ENCODE measurements at places on chromosomes 16 and 17.

DNA sequence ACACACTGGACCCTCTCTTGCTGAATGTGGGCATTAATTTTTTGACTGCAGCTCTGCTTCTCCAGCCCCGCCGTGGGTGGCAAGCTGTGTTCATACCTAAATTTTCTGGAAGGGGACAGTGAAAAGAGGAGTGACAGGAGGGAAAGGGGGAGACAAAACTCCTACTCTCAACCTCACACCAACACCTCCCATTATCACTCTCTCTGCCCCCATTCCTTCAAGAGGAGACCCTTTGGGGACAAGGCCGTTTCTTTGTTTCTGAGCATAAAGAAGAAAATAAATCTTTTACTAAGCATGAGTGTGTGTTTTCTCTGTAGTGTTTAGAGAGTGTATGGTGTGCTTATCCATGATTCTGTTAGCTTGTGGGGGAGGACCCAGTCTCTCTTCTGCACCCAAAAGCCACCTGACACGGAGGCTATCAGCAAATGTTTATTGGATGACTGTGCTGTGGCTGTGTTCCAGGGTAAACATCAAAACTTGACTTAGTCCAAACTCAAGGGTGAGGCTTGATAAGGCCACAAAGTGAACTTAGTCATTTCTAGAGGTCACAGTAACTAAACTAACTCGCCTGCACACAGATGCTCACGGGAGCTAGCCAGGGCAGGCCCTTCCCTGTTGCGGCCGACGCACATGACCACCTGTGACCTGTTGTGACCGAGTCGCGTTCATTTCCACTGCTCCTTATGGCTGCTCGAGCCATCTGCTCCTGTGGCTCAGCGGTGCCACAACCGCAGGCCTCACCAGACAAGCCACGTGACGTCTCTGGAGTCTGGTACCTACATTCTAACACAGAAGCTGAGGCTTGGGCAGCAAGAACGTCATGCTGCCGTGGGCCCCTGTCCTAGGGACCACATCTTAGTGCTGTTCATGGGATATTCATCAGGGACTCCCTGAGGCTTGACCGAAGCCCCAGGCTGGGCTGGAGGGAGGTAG is 9.8 kb upstream of the MED11 start:
- DNase-seq: no peak

DNA sequence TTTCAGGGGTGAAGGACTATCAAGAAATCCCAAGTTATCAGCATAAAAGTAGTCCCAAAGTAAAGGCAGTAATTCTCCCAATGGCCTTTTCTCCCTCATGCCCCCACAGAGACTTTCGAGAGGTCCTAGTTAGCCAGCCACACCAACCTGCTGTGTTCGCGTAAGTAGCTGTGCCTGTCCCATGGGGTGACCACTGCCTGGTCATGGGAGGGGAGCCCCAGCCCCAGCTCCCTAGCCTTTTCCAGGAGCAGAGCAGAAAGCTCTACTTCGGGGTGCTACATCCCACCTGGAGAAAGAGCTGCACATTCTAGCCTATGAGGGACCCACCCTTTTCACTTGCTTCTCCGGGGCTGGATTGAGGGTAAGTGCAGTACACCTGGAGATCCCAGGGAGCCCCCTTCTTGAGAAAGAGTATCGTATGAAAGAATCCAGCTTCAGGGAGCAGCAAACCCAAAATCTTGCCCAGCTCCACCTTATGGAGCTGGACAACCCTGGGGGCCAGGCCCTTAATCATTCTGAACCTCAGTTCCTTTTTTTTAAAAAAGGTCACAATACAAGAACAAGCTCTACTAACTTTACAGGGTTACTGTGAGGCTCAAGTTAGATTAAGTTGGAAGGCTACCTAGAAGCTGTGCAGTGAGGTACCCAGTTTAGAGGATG is 8.6 kb upstream of the SOST start:
- DNase-seq: no peak

GRCh38 chr16:5776876-5777275 is 679.3 kb upstream of the EEF2KMT start:
- DNase-seq: no peak

DNA sequence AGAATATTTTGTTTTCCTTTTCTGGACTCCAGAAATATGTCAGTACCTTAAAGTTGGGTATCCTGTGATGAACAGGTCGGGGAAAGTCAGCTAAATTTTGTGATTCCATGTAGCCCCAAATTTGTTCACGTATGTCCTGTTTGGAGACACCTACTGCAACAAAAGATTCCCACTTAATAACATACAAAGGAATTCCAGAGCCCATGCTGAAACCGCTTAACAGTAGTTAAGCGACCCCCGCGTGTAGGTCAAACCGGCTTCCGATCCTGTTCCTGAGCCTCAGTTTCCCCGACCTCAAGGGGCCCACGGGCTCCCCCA is 477 bp downstream of the MTHFSD start:
- DNase-seq: no peak

DNA sequence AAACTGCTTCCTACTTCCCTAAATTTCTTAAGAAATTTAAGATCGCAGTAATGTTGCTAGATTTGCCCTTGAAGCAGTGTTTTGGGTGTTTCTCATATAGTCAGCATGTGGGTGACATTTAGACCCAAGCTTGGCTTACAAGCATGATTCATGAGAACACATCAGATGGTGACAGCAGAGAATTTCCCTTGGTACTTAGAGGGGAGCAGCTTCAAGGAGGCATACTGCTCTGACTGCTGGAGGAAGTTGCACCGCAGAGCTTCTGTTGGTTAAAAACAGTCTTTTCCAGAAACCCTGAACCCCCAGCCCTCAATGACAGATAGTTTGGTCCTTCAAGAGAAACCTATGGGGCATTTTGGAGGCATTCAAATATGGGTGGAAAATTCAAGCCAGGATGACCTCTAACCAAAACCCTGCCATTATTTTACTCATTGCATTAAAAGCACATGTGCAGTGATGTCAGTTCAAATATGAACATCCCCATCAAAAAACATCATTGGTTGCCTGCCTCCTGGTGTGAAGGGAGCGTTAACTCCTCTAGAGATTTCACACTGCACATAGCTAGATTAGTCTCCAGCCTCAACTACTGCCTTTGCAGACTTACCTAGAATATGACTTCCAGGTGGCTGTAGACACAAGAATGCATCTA is 201.5 kb upstream of the CACNG5 start:
- no peak for DNase-seq

DNA sequence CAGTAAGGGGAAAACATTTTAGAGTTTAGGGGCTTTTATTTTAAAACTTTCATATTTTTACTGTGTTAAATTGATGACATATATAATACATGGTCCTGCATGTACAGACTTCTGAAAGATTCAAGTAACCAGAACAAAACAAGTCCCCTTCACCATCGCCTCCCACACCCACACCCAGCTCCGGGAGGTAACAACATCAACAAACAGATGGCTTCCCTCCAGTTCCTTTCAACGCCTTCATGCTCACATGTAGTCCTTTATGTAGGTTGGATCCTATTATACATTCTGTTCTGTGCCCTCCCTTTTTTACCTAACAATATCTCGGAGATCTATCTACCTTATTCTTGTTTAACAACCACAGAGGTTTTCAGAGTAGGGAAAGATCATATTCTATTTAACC is 30.5 kb downstream of the GINS3 start:
- no peak for DNase-seq

- no peak for DNase-seq
Measured at GRCh38 chr17:68782789-68783188, 172.4 kb downstream of the ABCA8 start.

DNA sequence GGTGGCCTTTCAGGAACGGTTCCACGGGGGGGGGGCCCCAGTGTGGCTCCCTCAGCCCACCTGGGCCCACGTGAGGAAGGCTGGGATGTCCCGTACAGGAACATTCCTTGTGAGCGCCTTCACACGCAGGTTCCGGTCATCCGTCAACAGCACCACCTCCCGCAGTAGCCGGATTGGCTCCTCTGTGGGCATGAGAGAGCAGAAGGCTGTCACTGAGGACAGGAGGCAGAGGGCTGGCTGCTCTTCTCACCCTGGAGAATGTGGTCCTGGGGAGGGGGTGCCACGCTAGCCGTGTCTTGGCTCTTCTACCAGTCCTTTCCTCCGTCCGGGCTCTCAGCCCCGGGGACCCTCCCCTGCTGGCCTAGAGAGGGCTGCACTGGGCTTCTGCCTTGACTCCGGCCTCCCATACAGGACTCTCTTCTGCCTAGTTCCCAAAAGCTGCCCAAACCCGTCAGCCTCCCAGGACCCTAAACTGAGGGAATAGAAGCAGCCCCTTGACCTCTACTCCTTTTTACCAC is 6.6 kb downstream of the HIC1 start:
- DNase-seq: no peak

- DNase-seq: no peak
Measured at GRCh38 chr17:34771891-34772290, 189.4 kb downstream of the CCT6B start.

GRCh38 chr17:81575836-81576235 is 23.7 kb upstream of the FAAP100 start:
- no peak for DNase-seq

DNA sequence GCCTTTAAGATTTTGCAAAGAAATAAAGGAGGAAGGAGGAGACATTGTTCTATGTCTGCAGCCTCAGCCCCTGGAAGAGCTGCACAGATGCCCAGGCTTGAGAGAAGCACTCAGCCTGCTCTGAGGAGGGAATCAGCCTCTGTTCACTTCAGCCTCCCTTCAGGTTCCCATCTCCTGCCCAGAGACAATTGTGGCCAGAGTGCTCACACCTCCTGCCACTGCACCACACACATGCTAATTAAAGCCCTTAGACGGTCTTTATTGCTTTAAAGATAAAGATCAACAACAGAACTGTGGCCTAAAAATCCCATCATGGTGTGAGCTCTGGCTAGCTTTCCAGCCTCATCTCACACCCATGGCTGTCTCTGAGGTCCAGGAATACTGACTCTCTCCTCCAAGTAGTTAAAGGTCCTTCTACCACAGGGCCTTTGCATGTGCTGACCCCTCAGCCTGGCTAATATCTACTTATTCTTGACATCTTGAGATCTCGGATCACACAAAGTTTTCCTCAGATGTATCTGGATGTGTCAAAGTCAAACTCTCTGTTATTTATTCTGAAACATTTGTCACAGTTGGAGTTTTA is 33.8 kb downstream of the CHD9NB start:
- no peak for DNase-seq

DNA sequence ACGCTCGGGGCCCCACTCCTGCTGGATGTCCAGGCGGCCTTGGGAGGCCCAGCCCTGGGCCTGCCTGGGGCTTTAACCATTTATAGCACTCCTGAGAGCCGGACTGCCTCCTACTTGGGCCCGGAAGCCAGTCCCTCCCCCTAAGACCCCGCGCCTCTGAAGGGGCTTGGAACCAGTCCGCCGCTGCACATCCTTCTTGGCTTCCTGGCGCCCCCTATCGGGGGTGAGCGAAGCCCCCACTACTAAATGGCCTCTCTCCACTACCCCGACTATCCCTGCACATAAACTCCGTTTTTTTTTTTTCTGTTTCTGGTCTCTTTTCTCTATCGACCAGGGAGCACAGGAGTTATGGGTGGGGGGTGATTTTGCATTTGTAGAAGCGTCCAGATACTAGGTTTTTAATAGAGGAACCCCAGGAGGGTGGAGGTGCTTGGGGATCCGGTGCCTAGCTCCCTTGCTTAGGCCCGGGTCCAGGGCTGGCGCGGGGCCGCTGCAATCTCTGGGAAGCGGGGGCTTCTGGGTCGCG is 633 bp upstream of the NOL3 start:
- DNase-seq: no peak

- no peak for DNase-seq
Measured at GRCh38 chr17:76531486-76532038, 5.9 kb downstream of the CYGB start.

DNA sequence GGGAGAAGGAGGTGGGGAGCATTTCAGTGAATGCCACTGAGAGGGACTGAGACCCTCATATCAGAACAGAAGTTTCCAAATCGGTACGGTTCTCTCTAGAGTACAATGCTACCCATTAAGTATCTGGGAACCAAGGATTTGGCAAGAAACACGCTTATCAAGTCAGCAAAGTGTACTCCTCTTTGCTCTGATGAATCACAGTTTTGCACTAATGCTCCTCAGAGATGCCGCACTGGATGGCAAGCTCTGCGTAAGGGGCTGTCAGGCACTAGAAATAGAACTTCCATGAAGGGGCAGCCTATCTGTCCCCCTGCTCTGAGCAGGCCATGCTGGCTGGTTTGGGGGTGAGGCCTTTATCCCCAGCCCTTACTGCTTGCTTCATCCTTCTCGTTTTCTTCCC is 4.8 kb upstream of the ABCC12 start:
- no peak for DNase-seq
